ENCODE measurements at places on chromosomes 4 and X.

DNA sequence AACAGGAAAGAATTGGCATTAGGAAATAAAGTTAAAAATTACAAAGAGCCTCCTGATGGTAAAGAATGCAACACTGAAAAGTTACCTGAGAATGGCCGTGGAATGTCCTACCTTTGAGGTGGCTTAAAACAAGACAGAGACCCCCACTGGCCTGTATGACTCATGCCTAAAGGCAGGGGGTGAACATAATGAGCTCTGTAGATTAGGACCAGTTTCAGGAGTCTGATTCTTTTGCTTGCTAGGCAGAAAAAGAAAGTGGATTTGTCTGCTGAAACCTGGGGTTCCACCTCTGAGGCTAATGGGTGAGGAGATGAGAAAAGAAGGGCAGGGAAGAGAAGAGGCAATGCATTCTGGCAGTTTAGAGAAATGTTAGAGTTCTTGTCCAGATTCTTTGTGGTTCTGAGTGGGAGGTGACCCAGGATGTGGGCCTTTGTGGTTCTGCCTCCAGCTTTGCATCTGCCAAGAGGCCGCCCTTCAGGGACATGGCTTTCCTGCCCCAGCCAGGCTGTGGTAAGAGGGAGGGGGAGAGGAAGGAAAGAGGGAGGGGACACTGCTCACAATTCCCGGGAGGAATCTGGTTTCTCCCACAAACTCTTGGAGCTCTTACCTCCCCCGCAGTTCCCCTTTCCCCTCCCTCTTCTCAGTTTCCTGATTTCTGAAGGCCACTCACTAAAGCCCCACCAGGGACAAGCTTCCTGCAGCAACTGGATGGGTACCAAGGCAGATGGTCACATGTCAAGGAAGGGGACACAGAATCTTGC is 109.6 kb downstream of the EFNB1 start:
- DNase-seq: no peak

DNA sequence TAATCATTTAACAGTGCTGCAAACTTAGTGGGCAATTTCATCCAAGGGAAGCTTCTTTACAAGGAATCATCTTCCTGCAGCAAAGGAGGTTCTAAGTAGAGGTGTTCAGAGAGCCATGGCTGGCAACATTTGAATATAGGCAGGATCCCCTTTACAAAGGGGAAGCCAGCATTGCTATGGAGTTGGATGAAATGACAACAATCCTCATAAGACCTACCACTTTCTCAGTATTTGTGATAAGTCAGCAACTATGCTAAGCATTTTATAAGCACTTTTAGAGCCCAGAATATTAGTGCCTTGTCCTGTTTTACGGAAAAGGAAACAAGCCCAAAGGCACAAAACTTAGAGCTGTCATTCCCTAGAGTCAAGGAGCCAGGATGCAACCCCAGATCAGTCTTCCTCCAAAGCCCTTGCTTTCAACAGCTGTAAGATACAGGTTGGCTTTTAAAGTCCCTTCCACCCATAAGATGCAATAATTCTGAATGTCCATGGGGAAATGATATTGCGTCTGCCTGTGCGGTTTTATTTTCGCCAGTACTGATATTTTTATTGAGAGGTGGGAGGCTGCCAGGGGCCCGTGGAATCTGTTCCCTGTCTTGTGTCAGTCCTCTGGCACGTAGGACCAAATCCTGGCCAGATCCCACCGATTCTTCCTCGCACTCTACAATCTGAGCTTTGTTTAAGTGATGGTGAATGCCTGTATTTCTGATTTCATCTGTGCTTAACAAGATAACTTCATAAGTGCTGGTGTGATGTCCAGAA is 59.1 kb downstream of the SMIM20 start:
- DNase-seq: no peak

- DNase-seq: no peak
Observed at GRCh38 chr4:68283095-68283494, 37.6 kb upstream of the TMPRSS11B start.

- no peak for DNase-seq
Observed at GRCh38 chr4:140774510-140774909, 18.3 kb upstream of the TBC1D9 start.

All from stimulated activated CD8-positive, alpha-beta memory T cell treated with anti-CD3 and anti-CD28 coated beads, Interleukin-15, amount 100 ng/mL, for 48 hours (primary cell).